ENCODE measurements at places on chromosomes 1 and 21.

DNA sequence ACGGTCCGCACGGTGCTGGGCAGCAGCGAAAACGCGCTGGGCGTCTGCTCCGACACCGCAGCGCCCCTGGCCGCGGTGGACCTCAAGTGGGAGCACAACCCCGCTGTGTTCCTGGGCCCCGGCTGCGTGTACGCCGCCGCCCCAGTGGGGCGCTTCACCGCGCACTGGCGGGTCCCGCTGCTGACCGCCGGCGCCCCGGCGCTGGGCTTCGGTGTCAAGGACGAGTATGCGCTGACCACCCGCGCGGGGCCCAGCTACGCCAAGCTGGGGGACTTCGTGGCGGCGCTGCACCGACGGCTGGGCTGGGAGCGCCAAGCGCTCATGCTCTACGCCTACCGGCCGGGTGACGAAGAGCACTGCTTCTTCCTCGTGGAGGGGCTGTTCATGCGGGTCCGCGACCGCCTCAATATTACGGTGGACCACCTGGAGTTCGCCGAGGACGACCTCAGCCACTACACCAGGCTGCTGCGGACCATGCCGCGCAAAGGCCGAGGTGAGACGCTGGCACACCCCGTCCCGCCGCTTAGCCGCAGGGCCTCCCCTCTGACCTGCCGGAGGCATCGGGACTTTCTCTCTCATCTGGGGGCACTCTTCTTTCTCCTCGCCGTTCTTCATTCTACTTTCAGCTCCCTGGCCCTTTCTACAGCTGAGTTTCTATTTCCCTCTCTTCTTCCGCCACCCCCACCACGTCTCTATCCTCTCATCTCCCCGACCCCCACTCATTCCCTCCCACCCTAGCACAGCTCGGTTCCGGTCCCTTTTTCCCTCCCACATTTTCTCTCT lies 1.0 kb downstream of the NPR1 start:
- peak; percentile 24 for DNase-seq

- peak; percentile 23 for DNase-seq
These were observed 255.9 kb downstream of the FAF1 start for GRCh38 chr1:50704126-50704525.

- no peak for DNase-seq
These were observed 742.0 kb downstream of the ADGRL2 start for GRCh38 chr1:82542766-82543165.

DNA sequence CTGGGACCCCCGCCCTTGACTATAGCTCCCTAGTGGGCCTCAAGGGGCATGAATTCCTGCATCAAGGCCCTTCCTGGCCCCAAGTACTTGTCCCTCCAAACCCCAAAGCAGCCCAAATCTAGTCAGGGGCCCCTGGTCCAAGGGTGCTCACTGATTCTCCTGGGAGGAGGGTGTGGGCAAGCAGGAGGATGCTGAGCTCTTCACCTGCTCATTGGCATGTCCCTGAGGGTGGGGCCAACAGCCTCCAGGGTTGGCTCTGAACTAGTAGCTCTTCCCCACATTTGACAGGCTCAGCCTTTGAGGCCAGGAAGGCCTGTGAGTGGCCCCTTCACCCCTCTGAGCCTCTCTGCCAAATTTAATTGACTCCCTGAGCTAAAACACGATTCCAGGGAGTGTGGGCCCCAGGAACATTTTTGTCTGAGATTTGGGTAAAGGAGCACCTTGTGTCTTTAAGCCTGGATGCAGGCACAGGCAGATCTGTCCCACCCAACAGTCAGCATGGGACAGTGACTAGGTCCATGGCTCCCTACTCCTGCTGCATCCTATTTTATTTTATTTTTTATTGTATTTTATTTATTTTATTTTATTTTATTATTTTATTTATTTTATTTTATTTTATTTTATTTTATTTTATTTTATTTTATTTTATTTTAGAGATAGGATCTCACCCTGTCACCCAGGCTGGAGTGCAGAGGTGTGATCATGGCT lies 11.0 kb upstream of the WNT9A start:
- DNase-seq = no peak

DNA sequence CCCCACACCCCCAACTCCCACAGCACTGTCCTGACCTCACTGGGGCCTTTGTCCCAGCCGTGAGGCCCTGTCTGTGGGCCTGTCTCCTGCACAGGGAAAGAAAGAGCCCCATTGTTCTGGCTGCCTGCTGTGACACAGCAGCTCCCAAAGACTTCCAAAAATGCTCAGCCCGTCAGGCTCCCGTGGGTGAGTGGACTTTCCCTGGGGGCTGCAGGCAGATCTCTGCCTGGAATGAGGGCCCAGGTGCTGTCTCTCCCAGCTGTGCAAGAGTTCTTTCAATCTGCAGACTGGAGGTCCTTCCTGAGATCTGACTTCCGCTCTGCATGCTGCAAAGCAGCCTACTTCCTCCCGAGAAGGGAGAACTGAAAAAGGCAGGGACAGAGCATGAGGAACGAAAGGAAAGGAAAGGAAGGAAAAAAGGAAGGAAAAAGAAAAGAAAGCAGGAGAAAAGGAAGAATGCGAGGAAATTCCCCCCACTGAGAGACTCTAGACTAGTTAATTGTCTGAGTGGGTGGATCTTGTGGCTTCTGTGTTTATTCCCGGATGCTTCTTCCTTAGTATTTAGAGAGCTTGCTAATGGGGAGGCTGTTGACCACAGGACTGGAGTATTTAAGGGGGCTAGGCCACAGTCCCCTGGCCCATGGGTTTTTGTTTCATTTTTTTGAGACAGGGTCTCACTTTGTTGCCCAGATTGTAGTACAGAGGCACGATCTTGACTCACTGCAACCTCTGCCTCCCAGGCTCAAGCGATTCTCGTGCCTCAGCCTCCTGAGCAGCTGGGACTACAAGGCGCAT lies 15.0 kb downstream of the NES start:
- no peak for DNase-seq

- DNase-seq = no peak
These were observed 73.3 kb upstream of the C1orf115 start for GRCh38 chr1:220616836-220617235.

GRCh38 chr1:185500001-185500626 lies 183.1 kb upstream of the IVNS1ABP start:
- no peak for DNase-seq

DNA sequence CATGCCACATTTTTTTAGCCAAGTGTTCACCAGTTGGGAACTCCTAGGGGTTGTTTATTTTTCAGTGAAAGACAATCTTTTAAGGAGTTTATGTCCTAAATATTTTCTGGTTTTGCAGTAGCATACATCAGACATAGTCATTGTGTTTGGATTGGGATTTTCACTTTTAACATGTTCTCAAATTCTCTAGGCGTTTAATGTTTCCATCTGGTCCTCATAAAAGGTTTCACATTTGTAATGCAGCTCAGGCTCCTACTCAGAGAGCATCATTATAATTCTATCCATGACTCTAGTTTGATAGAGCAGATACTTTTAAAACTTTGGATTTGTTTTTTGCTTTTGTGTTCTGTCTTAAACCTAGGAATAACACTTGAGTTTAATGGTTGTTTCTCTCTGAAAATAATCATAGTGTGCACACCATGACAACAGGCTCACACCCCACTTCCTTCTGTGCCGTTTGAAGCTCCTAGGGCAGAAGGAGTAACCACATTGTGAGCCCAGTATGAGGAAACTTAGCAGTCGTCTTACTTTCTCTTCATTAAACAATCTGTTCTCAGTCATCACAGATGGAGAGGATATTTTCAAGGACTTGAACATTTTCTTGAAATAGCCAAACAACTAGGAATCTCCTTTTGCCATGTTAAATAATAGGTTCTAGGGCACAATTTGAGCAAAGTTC lies 219.6 kb downstream of the PDE4B start:
- DNase-seq = no peak

GRCh38 chr1:21097729-21098128 lies 79.0 kb downstream of the EIF4G3 start:
- DNase-seq = no peak

DNA sequence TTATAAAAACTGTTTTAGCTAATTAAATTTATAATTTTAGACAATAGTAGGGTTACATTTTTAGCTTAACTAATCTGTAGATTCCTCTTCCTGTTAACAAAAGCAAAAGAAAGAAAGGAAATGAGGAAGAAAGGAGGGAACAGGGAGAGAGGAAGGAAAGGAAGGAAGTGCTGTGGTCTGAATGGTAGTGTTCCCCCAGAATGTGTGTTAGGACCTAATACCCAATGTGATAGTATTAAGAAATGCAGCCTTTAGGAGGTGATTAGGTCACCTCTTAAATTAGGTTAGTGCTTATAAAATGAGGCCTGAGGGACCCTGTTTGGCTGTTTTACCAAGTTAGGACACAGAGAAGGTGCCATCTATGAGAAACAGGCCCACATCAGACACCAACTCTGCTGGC lies 136.9 kb upstream of the SAMSN1 start:
- DNase-seq = no peak

- DNase-seq = no peak
These were observed 5.9 kb upstream of the PTPRF start for GRCh38 chr1:43524804-43525203.

DNA sequence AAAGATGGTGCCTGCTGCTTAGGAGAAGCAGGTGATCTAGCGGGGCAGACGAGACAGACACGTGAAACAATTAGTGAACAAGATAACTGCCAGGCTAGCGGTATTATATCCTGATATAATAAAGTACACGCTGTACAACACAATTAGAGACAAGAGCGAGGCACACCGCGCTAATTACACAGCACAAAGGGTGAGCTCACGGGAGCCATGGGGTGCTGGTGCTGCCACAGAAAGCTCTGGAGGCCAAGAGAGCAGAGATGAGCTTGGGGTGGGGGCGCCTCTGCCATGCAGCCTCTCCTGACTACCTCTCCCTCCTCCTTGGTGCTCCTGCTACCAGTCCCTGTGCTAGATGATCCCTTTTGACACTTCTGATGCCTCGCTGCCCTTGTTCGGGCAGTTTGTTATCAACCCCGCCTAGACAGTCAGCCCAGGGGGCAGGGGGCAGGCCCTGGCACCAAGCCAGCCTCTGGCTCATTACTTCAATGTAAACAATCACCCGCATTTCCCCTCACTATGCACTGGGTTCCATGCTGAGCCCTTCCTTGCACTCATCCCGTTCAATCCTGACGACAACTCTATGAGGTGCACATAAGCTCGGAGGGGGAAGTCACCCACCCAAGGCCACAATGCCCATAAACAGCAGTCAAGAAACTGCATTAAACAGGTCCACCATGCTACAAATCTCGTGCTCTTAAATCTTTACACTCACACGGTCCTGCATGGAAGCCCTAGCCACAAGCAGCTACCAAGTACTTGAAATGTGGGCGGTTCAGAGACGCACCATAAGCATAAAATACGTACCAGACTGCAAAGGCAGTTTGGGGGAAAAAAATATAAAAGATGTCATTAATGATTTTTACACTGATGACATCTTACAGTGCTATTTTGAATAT lies 103.0 kb downstream of the SSBP3 start:
- DNase-seq = no peak

DNA sequence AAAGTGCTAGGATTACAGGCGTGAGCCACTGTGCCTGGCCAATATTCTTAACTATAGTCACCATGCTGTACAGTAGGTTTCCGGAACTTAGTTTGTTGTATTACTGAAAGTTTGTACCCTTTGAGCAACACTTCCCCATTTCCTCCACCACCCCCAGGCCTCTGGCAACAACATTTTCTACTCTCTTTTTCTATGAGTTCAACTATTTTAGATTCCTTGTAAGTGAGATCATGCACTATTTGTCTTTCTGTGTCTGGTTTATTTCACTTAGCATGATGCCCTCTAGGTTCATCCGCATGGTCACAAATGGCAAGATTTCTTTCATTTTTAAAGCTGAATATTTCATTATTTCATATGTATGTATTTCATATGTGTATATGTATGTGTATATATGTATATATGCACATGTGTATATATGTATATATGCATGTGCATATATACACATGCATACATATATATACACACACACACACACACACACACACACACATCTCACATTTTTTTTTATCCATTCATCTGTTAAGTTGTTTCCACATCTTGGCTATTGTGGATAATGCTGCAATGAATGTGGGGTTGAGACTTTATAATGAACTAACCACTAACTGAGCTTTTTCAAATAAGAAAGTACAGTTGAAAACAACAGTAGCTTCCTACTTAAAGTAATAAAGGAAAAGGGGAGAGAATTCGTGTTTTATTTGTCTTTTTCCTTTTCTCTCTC lies 256.8 kb upstream of the C1orf105 start:
- DNase-seq = no peak

DNA sequence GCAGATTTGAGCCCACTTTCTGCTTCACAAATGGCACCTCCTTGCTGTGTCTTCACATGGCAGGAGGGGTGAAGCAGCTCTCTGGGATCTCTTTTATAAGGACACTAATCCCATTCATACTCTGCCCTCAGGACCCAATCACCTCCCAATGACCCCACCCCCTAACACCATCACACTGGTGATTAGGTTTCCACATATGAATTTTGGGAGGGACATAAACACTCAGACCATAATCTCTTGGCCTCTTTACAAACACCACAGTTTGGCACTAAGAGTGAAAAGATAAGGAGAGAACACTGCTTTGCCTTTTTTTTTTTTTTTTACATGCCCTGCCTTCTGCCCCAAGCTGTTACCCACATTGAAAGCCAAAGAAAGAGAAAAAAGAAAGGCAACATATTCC lies 166.2 kb upstream of the NFIA start:
- DNase-seq = no peak

GRCh38 chr21:42632771-42633690 lies 20.4 kb upstream of the PDE9A start:
- DNase-seq = no peak

DNA sequence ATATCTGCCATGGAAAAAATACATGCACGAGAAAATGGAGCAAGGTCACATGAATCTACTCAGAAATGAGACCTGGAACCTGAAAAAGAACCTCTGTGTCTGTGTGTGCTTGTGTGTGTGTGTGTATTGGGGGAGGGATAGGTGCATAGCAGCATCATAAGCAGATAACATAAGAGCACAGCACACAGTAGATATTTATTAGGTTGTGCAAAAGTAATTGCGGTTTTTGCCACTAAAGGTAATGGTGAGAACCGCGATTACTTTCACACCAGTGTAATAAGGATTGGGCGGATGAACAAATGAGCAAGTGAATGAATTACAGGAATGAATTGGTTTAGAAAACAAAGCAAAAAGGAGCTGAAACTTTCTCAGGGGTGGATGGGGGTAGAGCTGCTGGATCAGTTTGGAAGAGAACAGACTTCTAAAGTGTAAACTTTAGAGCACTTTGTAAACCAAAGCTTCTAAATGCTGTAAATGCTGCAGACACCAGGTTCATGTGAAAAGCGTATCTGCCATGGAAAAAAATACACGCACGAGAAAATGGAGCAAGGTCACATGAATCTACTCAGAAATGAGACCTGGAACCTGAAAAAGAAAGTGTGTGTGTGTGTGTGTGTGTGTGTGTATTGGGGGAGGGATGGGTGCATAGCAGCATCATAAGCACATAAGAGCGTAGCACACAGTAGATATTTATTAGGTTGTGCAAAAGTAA lies 156.9 kb downstream of the TOMM20 start:
- no peak for DNase-seq

GRCh38 chr1:13760340-13760739 lies 60.4 kb downstream of the PRDM2 start:
- no peak for DNase-seq

GRCh38 chr1:193265716-193266115 lies 79.3 kb upstream of the B3GALT2 start:
- no peak for DNase-seq

GRCh38 chr1:161864577-161864976 lies 98.5 kb downstream of the ATF6 start:
- peak; percentile 14 for DNase-seq

- no peak for DNase-seq
These were observed 88.2 kb downstream of the RABGAP1L start for GRCh38 chr1:174247472-174247871.
